Neural progenitor cell (in vitro differentiated cells): ENCODE measurements at places on chromosomes 12 and 14.
A peak's percentile ranks its signal among the peaks of the same experiment; 100 is the strongest.

DNA sequence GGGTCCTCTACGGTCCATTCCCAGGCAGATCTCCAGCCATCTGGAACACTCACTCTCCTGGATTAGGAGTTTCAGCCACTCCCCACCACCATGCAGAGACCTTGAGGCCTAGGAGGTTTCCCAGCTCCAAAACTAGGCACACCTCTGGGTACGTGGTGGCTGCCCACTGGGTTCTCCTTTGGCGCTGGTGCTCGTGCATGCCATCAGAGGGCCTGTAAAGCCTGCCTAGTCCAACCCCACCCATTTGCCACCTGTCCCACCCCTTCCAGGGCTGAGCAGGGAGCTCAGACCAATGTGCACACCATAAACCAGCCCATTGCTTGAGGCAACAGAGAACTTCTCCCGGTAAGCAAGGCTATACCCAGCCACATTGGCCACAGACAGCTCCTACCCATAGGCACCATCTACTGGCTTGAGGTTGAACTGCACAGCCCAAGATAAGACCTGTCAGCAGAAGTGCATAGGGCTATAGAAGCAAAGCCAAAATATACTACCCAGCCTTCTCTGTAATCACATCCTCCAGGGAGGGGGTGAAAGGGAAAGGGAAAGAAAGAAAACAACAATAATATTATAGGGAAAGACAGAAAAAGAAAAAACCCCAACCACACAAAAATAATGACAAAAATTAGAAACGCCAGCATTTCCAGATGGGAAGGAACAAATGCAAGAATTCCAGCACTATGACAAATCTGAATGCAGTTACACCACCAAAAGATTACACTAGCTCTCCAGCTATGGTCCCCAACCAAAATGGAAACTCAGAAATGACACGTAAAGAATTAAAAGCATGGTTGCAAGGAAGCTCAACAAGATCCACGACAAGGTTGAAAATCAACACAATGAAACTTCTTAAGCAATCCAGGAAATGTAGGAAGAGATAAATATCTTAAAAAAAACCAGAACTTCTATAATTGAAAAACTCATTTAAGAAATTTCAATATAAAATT, 111.9 kb upstream of the CCDC175 start:
- peak; percentile 69 for DNase-seq

DNA sequence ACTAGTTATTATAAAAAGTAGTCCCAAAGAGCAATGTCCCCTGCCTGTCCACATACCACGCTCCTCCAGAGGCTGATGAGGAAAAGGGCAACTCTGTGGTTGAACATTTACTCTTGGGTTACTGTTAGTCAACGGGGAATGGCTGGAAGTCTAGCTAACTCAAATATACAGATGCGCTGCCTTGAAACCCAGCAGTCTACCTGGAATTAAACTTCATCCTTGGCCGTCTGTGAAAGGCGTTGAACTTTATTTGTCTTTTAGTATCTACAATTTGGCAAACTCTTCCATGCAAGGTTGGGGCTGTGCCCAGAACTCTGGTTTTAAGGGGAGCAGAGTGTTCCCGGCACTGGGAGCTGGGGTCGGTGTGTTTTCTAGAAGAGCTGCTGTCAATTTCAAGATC, 3.9 kb upstream of the MEG3 start:
- DNase-seq, result no peak

DNA sequence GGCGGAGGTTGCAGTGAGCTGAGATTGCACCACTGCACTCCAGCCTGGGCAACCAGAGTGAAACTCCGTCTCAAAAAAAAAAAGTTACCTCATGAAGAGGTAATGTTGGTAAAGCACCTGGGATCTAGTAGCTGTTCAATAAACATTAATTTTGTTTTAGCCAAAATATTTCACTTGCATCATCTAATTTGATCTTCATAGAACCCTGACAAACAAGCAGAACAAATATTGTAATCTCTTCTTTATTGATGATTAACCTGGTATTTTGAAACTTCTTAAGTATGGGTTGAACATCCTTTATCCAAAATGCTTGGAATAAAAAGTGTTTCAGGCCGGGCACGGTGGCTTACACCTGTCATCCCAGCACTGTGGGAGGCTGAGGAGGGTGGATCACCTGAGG, 149.0 kb upstream of the AMIGO2 start:
- no peak for DNase-seq

GRCh38 chr12:46522071-46522470, 149.5 kb upstream of the SLC38A2 start:
- DNase-seq, result no peak

GRCh38 chr14:54299410-54300363, 97.1 kb upstream of the CDKN3 start:
- no peak for DNase-seq
